ENCODE measurements at places on chromosomes 12 and 14. TPM values are rescaled to one million over a fixed set of nuclear protein-coding genes. Genes with fewer than 3 reads are reported as not detected.

The ATN1 gene
- total RNA-seq, result 250 TPM

The EIF2S3B gene
- total RNA-seq, result 1.8 TPM

The KLRD1 gene
- 0.48 TPM for total RNA-seq

The SPATS2 gene
- total RNA-seq, result 84.4 TPM

DNA sequence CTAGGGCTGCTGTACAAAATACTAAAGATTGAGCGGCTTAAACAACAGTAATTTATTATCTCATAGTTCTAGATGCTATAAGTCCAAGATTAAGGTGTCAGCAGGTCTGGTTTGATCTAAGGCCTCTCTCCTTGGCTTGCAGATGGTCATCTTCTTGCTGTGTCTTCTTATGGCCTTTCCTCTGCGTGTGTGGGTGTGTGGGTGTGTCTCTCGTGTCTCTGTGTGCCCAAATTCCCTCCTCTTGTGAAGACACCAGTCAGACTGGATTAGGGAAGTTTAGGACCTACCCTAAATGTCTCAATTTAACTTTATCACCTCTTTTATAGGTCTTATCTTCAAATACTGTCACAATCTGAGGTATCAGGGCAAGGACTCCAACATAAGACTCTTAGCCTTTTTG, 28.3 kb downstream of the DDHD1 start:
- no peak for DNase-seq

GRCh38 chr12:91577586-91578539, 395.2 kb upstream of the DCN start:
- DNase-seq, result no peak

DNA sequence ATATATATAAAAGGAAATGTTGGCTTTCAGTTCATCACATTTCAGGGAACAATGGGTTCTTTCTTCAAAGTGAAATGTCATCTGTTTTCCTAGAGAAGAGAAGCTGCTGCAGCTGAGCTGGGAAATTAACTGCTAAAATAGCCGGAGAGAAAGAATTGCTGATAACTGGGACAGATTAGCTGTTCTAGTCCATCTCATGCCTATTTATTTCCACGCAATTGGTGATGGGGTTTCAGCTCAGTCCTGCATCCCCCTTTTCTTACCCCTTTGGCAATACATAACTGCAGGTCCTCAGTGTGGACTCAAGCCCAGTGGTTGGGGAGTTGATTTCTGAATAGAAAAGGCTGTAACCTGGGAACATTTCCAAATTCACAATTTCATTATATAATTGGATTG, 436.9 kb upstream of the TMEM132C start:
- DNase-seq, result no peak

GRCh38 chr14:56759633-56760032, 50.6 kb downstream of the OTX2 start:
- DNase-seq, result no peak

GRCh38 chr14:24817212-24818057, 183.4 kb upstream of the GZMB start:
- DNase-seq, result no peak
